Keratinocyte (primary cell): ENCODE measurements at places on chromosomes 2 and 18.

GRCh38 chr18:70380915-70381896 is 92.4 kb downstream of the SOCS6 start:
- DNase-seq, result no peak

DNA sequence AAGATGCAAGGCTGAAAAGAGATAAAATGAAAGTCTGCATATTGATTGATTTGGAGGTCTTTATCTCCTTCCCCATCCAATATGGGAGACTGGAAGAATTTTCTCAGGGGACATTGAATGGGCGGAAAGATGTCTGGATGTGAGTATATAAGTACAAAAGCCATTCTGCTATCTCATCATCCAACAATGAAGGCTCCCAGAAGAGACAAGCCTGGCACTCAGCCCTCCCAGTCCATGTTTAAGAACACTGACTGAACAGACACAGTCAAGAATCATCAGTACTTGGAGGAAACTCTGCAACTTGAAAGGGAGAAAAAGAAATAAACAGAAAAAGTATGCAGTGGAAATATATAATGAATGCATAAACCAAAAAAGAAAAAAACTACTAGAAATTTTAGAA is 80.9 kb downstream of the PTRHD1 start:
- no peak for DNase-seq

DNA sequence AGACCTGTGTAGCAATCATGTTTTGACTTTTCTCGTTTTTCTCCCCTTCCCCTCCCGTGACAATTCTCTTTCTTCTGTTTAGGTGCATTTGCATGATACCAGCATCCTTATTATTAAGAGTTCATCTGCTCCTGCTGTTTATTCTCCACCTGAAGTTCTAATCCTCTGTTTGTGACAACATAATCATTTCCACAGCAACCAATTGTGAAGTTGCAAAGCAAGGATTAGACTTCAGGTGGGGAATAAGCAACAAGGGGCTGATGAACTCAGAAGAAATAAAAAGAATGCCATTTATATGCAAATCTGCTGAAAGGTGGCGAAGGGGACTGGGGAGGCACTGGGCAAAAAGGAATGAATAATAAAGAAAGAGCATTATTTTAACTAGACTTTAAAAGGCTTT is 124.8 kb upstream of the LINC00305 start:
- no peak for DNase-seq

- no peak for DNase-seq
These were observed 6.9 kb upstream of the ZDBF2 start for GRCh38 chr2:206267567-206267966.

- DNase-seq, result no peak
These were observed 503.2 kb upstream of the CNTNAP5 start for GRCh38 chr2:123521854-123522253.

GRCh38 chr2:207157162-207157481 is 8.6 kb downstream of the KLF7 start:
- DNase-seq, result no peak

GRCh38 chr2:126858013-126858412 is 40.7 kb upstream of the TEX51 start:
- no peak for DNase-seq

GRCh38 chr2:70946832-70947442 is 11.2 kb downstream of the ATP6V1B1 start:
- no peak for DNase-seq

DNA sequence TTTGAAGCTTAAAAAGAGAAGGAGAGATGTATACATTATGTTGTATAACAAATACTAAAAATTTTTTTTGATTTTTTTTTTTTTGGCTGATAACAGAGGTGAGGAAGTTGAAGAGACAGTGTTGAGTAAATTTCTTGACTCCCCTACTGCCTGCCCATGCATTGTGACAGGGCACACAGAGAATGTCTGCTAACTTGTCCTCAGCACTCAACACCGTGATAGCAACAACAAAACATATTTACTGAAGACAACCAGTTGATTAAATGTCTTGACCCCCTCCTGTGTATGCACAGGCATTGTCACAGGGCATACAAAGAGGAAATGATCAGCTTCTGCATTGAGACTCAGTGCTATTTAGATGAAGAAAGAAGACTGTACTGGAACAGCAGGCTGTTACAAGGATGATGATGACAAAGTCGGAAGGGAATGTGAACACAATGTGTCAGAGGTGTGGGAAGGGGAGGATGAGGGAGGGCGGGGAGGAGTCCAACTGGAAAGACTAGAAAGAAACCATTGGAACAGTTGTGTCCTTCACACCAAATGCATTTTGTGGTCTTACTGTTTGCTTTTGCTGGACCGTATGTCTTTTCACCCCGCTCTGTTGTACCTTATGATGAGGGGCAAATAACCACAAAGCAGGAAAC is 89.5 kb downstream of the CERS6 start:
- DNase-seq, result peak; percentile 57

DNA sequence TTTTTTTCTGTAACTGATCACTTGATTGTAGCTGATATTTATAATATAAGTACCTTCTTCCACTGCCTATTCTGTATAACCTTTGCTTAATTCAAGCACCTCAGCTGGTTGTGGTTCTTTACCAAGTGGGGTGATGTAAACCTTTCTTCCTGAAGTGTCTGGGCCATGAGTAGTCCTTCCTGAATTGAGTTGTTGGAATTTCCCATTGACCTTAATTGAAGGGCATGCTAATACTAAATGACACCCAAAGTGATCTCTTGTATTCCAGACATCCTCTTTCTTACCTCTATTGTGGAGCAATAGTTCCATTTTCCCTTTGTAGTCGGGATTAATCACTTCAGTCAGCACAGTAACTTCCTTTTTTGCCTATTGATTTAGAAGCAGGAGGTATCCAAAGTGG is 1496.8 kb upstream of the CELF4 start:
- DNase-seq, result no peak

- no peak for DNase-seq
These were observed 47.5 kb downstream of the TWIST2 start for GRCh38 chr2:238895361-238895882.

DNA sequence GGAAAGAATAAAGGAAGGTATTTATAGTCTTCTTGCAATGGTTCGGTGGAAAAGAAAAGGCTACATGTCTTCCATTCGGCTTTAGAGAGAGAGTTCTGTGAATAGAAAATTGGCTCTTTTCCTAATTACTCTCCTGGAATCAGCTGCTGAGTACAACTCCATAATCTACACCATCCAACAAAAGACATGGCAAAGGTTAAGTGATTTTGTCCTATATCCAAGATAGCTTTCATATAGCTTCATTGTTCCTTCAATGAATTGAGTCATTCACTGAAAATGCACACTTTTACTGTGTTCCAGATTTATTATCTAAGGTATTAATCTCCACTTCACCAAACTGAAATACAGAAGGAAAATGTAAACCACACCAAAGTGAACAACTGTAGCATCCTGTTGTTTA is 514.5 kb downstream of the LRRTM4 start:
- no peak for DNase-seq

DNA sequence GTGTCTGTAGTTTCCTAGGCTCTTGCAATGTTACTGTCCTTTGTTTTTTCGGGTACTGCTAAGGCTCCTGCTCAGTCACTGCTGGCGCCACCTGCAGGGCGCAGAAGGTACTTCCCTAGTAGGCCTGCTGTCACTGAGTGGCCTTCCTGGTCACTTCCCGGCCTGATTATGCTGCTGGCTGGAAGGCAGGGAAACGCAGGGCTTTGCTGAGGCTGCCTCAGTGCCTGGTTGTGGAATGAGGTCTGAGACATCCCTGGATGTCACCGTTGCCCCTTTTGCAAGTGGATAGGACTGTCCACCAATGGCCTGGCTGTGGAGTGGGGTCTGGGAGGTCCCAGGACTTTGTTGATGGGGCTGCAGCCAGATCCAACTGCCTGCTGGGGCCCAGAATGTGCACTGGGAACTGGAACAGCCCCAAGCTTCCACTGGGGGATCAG is 13.1 kb downstream of the DAW1 start:
- DNase-seq, result no peak

DNA sequence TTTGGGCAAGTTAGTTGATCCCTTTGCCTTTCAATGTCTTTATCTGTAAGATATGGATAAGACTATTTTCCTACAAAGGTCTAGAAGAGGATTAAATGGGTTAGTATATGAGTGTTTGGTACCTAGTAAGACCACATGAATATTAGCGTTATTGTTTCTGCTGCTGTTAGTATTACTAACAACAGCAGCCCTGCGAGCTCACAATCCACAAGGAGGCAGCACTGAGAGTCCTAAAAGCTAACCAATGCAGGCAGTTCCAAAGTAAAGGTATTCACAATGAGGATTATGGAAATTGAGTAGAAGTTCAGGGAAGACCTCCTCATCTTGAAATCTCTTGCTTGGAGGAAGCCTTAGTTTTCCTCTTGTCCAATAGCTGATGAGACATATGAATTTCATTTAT is 248.9 kb downstream of the TDRD15 start:
- DNase-seq, result no peak

GRCh38 chr2:6398421-6398820 is 467.3 kb downstream of the CMPK2 start:
- DNase-seq, result no peak
